Activated CD4-positive, alpha-beta memory T cell treated with anti-CD3 and anti-CD28 coated beads, Interleukin-2, amount 10 ng/mL, durations not matched to agents 7 days and 5 days (primary cell): ENCODE measurements at places on chromosomes 7 and 10. TPM values are rescaled to one million over a fixed set of nuclear protein-coding genes. Genes with fewer than 3 reads are reported as not detected.

DNA sequence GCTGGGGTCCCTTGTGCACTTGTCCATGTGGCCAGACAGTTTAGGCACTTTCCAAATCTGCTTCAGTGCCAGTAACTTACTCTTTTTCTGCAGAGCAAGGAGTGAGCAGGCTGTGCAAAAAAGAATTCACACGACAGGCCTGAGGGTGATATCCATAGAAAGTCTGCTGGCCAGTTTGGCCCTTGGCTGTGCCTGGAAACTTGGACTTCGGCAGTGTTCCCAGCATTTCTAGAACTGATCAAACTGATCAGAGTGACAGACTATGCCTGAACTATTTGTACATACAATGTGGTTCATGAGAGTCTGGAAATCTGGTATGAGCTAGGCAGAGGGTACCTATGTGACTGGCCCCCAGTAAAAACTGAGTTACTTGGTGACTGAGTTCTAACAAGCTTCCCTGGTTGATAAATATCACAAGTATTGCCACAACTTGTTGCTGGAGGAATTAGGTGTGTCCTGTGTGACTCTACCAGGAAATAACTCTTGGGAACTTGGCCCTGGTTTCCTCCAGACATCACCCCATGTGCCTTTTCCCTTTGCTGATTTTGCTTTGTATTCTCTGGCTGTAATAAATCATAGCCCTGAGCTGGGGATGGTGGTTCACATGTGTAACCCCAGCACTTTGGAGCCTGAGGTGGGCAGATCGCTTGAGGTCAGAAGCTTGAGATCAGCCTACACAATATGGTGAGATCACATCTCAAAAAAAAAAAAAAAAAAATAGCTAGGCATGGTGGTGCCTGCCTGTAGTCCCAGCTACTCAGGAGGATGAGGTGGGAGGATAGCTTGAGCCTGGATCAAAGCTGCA lies 3.3 kb upstream of the DENND10 start:
- peaks cover 43% of the 10 kb centered on the region for H3K4me1 ChIP-seq
- H3K27me3 ChIP-seq, result no peaks in the 10 kb centered on the region
- peaks cover 2% of the 10 kb centered on the region for H3K36me3 ChIP-seq
- H3K27ac ChIP-seq, result peak overlapping the region; percentile 60
- DNase-seq, result no peak

DNA sequence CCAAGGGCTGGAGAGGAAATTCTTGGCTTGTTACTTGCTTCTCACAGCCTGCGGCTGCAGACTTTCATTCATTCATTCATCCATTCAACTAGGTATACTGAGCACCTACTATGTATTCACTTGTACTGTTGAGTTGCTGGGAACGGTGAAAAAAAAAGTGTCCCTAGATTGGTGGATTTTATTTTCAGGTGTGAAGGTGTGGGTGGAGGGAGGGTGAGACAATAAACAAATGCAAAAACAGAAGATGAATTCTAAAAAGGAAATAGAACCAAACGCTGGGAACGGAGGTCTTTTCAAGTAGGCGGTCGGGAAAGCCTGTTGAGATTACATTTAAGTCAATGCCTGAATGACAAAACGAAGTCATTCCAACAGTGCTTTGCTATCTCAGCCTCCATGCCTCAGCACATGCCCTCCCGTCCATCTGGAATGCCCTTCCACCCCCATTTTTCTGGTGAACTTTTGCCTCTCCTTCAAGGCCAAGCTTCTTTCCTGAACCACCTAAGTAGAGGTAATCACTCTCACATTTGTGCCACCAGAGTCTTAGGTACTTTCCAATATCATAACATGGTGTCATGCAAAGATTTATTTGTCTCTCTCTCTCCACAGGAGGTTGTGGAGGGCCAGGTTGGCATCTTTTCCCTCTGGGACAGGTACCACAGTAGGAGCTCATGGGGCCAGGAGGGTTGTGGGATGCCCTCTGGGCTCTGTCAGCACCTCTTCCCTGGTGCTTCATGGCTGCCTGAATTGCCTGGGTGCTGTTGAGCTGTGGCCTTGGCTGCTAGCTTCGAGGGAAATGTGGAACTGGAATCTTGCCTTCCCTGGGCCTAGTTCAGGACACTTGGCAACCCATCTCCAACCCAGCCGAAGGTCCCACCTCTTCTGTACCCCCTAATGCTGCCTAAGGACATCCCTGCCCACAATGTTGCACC lies 5.5 kb downstream of the NKX2-3 start:
- peaks cover 22% of the 10 kb centered on the region for H3K4me1 ChIP-seq
- H3K27ac ChIP-seq, result no peak overlapping the region
- no peak for DNase-seq
- H3K36me3 ChIP-seq, result peaks cover 3% of the 10 kb centered on the region

- H3K27ac ChIP-seq, result no peak overlapping the region
- H3K4me1 ChIP-seq, result no peaks in the 10 kb centered on the region
- DNase-seq, result no peak
Measured at GRCh38 chr7:14137676-14138075, 148.2 kb upstream of the ETV1 start.

- no peak overlapping the region for H3K27ac ChIP-seq
- H3K36me3 ChIP-seq, result peaks cover 89% of the 10 kb centered on the region
- no peak for DNase-seq
- no peaks in the 10 kb centered on the region for H3K27me3 ChIP-seq
- H3K4me1 ChIP-seq, result peaks cover 22% of the 10 kb centered on the region
Measured at GRCh38 chr10:119059557-119059956, 21.1 kb downstream of the EIF3A start.

GRCh38 chr10:105063796-105064195 lies 422.7 kb downstream of the SORCS3 start:
- no peak overlapping the region for H3K27ac ChIP-seq
- no peaks in the 10 kb centered on the region for H3K27me3 ChIP-seq
- no peak for DNase-seq

- no peak overlapping the region for H3K4me3 ChIP-seq
- DNase-seq, result no peak
- peaks cover 4% of the 10 kb centered on the region for H3K27me3 ChIP-seq
Measured at GRCh38 chr7:121452389-121452788, 56.3 kb upstream of the FAM3C start.

- H3K27ac ChIP-seq, result no peak overlapping the region
- H3K36me3 ChIP-seq, result peaks cover under 1% of the 10 kb centered on the region
- peaks cover under 1% of the 10 kb centered on the region for H3K27me3 ChIP-seq
- peaks cover 8% of the 10 kb centered on the region for H3K4me1 ChIP-seq
- H3K4me3 ChIP-seq, result no peak overlapping the region
Measured at GRCh38 chr10:69628891-69629290, 1.2 kb upstream of the FAM241B start.

GRCh38 chr10:22475651-22476600 lies 130.6 kb downstream of the SPAG6 start:
- H3K4me1 ChIP-seq, result peaks cover 22% of the 10 kb centered on the region
- no peaks in the 10 kb centered on the region for H3K36me3 ChIP-seq
- no peak overlapping the region for H3K27ac ChIP-seq
- DNase-seq, result no peak

DNA sequence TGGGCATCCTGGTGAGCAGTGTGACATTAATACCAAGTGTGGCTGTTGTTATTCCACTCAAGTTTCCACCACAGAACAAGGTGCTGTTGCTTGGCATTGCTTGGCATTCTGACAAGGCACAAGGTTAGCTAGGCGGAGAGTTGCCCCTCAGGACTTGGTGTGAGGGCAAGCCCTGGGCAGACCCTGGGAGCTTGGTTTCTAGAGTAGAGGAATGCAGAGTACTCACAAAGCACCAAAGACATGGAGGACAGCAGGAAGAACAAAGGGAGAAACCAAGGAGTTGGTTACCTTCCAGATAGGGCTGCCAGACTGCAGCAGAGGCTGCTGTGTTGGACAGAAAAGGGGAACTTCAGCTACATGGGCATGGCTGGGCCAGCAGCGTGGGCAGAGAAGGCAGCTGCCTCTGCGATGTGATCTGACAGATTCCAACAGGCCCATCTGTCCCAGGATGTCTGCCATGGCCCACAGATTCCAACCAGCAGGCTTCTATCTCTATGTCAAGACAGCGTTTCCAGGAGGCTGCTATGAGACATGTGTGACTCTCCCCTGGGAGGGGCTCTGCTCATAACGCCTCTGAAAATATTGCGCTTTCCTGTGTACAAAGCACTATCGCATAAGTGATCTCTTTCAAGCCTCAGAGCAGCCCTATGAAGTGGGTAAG lies 1.8 kb downstream of the GOLGA7B start:
- H3K4me3 ChIP-seq, result peak overlapping the region; percentile 84
- peaks cover 45% of the 10 kb centered on the region for H3K4me1 ChIP-seq
- H3K27ac ChIP-seq, result peak overlapping the region; percentile 74
- DNase-seq, result peak; percentile 48
- H3K36me3 ChIP-seq, result peaks cover 20% of the 10 kb centered on the region

DNA sequence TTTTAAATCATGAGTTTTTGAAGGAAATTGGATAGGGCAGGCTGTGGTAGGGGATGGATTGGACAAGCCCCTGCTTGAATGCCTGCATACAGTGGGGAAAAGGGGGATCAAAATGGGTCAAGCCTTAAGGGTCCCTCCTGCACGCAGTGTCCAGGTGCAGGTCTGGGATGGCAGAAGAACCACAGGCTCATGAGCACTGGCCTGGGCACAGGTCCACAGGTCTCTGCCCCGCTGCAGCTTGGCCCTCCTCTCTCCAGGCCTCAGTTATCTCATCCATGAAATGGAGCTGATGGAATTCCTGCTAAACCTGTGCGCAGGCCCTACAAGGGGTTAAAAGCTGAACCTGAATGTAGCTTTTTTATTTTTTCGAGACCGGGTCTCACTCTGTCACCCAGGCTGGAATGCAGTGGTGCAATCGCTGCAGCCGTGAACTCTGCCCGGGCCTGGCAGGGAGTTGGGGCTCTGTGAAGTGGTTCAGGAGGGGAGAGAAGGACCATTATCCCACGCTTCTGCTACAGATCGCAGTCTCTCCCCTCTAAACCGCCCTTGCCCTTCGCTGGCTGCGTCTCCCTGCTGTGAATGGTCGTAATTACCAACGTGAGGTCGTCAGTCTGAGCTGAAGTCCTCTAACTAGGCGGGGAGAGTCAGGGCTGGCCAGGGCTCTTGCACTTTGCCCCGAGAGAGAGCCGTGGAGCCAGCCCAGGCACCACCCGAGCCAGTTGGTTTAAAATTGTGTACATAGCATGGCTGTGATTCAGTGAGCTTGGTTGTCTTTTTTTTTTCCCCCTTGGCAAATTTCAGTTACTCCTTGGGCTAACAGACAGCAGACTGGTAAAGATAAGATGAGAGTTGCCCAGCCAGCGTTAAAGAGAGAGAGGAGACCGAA lies 77.5 kb upstream of the GTF2I start:
- H3K4me1 ChIP-seq, result peaks cover 6% of the 10 kb centered on the region
- H3K27ac ChIP-seq, result no peak overlapping the region
- H3K27me3 ChIP-seq, result peaks cover 2% of the 10 kb centered on the region
- no peak for DNase-seq
- H3K36me3 ChIP-seq, result no peaks in the 10 kb centered on the region
- H3K4me3 ChIP-seq, result no peak overlapping the region

DNA sequence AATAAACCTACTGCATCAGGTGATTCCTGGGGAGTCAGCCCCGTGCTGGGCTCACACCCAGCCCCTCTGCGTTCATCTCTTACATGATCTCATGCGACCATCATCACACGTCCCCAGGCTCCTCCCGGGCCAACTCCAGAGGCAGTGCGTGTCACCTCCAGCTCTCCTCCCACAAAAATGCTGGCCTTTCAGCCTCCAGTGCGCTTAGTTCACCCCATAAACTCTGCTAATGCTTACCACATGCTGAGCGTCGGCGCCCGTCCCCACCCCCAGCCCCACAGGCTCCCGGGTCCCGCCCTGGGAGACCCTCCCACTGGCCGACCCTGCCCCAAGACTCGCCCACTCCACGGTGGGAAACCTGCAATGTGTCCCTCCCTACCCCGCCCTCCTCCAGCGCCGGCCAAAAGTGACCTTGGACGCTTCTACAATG lies 816 bp upstream of the SDK1 start:
- DNase-seq, result no peak
- H3K27ac ChIP-seq, result no peak overlapping the region
- peaks cover 10% of the 10 kb centered on the region for H3K4me1 ChIP-seq

DNA sequence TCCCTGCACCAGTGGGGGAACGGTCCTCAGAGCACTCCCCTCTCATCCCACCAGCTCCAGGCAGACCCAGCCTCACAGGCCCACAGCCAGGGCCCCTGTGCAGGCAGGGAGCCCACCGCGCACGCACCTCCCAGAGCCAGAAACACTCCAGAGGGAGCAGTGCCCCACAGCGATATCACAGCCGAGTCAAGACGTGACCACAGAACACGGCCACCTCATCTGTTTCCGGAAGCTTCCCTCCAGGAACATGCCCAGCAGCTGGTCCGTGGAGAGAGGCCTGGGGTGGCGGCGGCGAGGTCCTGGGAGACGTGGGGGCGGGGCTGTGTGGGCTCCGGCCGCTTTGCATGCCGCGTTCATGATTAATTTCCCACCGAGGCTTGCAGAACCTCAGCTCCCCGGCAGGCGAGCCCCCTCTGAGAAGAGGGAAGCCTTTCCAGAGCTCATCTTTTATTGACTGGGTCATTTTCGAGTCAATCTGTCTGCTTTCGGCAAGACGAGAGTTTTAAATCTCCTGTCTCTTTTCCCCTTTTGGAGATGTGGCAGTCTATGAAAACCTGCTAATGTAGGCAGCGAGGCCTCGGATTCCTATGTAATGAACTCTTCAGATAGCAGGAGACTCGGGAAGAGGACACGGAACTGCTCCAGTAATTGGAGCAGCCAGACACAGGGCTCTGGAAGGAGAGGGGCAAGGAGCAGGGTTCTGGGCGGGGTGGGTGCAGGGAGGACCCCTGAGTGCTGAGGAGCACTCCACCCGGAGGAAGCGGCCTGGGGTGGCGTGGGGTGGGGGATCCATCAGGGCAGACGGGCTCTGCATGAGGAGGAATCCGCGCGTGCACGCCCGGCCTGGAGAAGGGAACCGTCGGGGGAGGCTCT lies 242.8 kb downstream of the ELFN1 start:
- H3K4me3 ChIP-seq, result no peak overlapping the region
- peaks cover 6% of the 10 kb centered on the region for H3K4me1 ChIP-seq
- DNase-seq, result no peak
- no peaks in the 10 kb centered on the region for H3K36me3 ChIP-seq
- no peaks in the 10 kb centered on the region for H3K27me3 ChIP-seq
- H3K27ac ChIP-seq, result no peak overlapping the region

DNA sequence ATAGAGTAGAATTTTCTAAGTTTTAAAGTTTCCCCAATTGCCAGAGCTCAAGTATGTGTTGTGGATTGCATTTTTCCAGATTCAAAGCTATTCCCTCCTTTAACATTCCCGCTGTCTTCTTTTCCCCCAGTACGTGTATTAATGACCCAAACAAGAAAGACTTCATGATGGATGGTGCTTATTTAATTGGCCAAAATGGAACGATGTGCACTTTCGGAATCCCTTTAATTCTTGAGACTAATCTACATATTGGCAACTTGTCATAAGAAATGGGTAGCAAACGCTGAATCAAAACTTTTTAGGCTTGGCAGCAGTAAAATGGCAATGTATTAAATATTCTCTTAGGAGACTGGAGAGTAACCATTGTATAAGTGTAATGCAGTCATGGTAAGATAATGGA lies 753.2 kb downstream of the LRMDA start:
- no peak overlapping the region for H3K27ac ChIP-seq
- no peaks in the 10 kb centered on the region for H3K36me3 ChIP-seq
- H3K4me3 ChIP-seq, result no peak overlapping the region
- H3K4me1 ChIP-seq, result no peaks in the 10 kb centered on the region

The ACSM6 gene
- not detected for total RNA-seq

The BRAT1 gene
- total RNA-seq, result 31.1 TPM

The ACBD7 gene
- 2.1 TPM for total RNA-seq

The FEZF1 gene
- not detected for total RNA-seq

The TMEM176B gene
- total RNA-seq, result not detected

The SFTPD gene
- total RNA-seq, result not detected

The CDNF gene
- 0.63 TPM for total RNA-seq

The TSPAN33 gene
- 0.48 TPM for total RNA-seq

The KLF14 gene
- not detected for total RNA-seq

The ACHE gene
- not detected for total RNA-seq

The JAKMIP3 gene
- 0.90 TPM for total RNA-seq

The PNLIPRP2 gene
- total RNA-seq, result not detected

The INSYN2A gene
- not detected for total RNA-seq
